ENCODE measurements at places on chromosomes 2 and 18.

DNA sequence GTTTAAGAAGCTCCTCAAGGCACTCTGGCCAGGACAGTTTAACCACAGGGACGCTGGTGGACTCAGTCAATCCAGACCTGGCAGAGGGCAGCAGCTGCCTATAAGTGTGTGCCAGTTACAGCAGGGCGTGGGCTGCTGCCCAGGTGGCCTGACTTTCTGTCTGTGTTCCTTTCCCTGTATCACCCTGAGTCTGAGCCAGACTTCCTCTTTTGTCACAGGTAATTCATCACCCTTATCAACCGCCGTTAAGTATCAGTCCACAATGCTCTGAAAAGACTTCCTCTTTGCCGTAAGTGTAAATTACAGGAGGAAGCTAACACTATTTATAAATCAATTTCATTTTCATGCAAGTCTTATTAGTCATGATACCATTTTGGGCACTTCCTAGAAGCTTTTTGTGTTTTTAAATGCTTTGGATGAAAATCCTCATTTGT is 7.0 kb downstream of the LPIN1 start:
- peak; percentile 84 for DNase-seq

- no peak for DNase-seq
Observed at GRCh38 chr2:168470320-168471162, 14.5 kb downstream of the CERS6 start.

GRCh38 chr18:74229891-74230290 is 61.9 kb downstream of the CYB5A start:
- DNase-seq, result no peak

GRCh38 chr2:140658760-140659692 is 1471.8 kb downstream of the LRP1B start:
- no peak for DNase-seq

DNA sequence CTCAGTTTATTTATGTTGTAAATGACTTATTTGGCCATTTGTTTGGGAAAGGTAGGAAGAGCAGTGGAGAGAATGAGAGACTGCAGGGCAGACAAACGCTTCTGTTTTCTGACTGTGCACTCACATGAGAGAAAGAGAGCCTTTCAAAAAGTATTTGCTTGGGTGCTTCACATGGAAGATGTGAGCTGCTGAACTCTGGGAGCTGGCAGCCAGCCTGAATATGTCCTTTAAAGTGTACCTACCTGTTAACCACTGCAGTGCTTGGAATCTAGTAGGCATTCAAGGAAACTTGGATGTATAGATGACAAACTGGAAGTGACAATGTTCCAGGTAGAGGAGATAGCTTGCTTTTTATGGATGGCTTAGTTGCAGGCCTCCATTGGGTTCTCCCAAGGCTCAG is 68.8 kb downstream of the PTPRM start:
- DNase-seq, result no peak

GRCh38 chr2:223692191-223692947 is 90.2 kb upstream of the SCG2 start:
- no peak for DNase-seq

GRCh38 chr2:240467149-240467642 is 31.7 kb downstream of the GPC1 start:
- no peak for DNase-seq

GRCh38 chr2:240981280-240981679 is 17.1 kb upstream of the SNED1 start:
- no peak for DNase-seq

- DNase-seq, result peak; percentile 16
Observed at GRCh38 chr18:45197526-45197970, 417.7 kb upstream of the SLC14A2 start.

DNA sequence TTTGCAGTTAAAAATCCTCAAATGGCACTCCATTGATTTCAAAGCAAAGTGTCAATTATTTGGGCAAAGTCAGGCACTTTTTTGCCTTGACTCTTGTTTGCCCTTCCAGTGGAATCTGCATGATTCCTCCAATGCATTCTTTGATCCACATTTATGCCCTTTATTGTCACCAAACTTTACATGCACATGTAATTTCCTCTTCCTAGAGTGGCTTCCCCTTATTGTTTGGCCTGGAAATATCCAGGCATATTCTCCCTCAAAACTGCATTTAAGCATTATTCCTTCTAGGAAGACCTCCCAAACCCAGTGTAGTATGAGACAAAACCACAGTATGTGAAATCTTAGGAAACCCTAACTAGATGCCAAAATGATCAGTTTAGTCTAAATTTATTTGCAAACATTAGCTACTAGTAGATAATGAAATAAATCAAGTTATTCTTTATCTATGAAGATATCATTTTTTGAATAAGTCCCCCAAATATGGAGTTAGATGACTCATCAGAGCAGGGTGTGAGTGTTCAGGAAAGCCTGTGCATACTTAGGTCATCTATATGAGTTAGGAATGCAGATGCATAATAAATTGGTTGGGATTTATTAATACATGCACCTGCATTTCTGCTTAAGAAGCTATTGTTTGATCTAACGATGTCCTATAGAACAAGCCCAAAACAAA is 433.3 kb upstream of the TCF4 start:
- DNase-seq, result no peak

DNA sequence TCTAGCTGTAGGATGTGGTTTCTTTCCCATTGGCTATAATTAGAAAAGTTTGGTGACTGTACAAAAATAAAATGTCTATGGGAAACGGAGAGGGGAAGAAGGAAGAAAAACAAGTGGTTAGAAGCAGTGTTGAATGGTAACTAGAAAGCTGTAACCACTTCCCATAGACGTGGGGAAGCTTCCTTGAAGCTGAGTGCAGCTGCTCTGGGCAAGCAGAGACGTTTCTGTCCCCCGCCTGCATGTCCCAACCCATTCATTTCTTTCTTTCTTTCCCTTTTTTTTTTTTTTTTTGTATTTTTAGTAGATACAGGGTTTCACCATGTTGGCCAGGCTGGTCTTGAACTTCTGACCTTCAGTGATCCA is 367.8 kb upstream of the HS6ST1 start:
- no peak for DNase-seq

DNA sequence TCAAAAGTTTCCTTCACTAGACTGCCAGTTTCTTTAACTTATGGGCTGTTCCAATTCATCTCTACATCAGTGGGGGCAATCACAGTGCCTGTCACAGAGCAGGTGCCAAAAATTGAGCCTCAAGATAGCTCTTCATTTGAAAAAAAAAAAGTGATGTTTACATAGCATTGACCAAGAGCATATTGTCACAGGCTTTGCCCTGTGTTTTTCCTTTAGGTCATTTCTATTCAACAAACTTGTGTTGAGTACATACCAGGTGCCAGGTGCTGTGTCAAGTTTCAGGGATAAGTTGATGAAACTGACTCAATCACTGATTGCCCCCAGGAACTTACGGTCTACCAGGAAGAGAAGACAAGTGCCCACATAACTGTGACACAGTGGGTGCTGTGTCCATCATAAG is 22.2 kb upstream of the NT5C1B start:
- peak; percentile 82 for DNase-seq

DNA sequence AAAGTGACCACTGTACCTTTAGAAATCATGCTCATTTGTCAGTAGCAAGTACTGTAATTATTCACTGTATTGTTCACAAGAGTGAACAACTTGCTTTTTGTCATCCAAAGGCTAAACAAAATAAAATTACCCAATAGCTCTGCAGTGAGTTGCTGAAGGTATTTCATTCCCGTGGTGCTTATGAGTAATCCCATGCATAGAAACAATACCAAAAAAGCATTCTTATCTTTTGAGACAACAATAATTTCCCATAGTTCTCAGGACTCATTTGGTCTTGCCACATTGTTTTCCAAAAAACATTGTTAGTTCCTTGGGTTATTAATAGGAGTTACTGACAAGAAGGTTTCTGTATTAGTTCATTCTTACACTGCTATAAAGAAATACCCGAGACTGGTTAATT is 503.2 kb upstream of the FAM98A start:
- no peak for DNase-seq

DNA sequence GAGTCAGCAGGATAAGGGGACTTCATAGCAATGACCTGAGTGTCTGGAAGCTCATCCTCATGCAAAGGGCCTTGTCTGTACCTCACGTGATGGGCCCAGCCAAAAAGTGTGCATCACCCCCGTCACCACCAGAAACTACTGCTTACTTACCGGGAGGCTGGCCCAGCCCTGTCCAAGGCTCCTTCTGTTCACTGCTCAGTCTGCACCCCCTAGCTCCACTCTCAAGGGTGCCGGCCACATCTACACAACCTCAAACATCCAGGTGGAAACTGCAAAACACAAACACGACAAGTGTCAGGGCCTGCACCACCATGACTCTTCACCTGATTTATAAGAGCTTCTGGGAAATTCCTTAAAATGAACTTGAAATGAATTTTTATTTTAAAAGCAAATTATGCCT is 55.1 kb downstream of the ADD2 start:
- no peak for DNase-seq

- no peak for DNase-seq
Observed at GRCh38 chr2:9077691-9078090, 74.2 kb upstream of the MBOAT2 start.

DNA sequence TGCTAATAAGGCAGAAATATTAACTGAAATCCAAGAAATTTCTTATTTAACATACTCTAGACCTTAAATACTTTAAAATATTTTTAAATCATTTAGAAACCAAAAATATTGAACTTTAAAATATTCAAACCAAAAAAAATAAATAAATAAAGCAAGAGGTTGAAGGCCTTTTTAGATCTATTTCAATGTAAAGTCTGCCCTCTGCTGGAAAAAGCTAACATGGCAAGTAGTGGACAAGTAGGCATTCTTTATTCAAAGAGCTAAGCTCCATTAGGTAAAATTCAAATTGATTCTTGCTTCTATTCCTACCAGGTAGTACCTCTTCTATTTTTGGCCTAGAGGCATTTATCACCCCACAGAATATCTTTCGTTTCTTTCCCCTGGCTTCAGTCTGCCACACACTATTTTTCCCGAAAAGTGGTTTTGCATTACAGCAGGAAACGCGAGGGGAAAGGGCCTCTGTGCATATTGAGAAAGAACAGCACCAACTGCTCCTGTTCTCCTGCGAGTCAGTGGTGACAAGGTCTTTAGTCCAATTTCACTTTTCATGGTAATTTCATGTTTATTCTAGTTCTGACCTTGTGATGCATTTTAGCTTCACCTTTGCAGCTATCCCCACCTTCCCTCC is 20.4 kb downstream of the IFIH1 start:
- DNase-seq, result no peak

DNA sequence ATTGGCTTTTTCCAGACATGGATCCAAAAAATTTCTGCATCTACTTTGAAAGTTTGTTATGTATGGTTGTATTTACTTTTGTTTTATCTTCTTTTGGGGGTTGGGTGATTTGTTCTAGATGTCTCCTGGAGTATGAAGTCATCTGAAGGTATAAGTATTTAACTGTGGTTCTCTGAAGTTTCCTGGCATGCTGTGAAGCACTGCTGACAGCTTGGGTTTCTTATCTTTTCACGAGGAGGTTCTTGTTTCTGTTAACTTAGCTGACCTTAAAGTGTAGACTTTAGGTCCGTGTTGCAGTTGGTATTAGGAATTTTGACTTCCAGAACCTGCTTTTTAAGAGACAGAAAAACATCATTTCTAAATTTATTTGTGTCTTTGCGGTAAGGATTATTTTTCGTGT is 15.9 kb downstream of the GLS start:
- DNase-seq, result no peak

DNA sequence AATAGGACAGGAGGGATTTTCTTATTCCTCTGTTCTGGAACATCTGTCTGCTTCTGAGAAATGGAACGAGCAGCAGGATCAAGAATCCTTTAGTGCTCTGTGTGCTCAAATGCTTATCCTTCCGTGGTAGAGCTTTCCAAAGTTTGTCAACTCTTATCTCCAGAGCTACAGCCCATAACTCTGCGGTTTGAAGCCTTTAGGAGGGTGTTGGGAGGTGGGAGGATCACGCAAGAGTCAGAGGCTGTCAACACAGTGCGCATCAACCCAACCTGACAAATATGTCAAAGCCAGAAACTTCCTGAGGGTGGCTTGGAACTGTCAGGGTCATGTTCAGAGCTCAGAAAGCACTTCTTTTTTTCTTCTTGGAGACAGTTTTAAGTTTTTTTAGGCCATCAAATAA is 95.9 kb downstream of the CRIM1 start:
- no peak for DNase-seq

DNA sequence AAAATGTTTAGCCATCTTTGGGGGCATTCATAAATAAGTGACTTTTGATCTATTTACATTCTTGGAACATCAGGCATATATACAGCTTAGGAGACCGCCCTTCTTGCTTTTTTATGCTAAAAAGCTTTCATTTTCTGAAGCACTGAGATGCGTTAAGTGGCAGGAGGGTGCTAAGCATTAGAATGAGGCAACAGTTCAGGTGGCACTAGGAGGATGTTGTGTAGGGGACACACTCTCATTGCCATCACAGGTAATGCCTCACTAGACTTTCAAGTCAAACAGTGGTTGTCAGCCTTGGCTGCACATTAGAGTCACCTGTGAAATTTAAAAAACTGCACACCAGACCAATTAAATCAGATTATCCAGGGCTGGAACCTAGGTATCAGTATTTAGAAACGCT is 39.1 kb downstream of the EHBP1 start:
- DNase-seq, result no peak

DNA sequence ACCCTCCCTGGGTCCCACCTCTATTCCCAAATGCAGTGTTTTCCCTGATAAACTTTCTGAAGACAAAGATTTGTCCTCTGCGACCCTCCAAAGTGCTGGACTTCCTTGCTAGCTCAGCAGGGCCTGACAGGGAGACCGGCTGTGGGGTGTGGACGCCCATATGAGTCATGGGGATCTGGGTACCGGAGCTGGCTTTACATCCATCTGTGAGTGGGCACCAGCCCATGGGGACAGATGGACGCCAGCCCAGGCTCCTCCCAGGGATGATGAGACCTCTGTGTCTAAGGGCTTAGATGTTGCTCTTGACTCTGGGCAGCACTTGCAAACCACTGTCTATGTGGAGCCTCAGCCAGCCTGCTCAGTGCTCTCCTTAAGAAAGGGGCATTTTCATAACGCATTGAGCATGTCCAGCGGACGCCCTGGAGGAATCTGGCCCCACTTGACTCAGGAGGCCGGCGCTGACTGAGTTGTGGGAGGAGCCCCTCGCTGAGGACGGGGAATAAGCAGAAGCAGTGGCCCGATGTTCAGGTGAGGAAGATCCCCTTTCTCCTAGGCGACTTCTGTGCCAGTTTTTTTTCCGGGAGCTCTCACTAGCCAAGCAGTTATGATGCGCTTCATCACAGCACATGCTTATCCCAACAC is 229.4 kb upstream of the MYT1L start:
- DNase-seq, result no peak

DNA sequence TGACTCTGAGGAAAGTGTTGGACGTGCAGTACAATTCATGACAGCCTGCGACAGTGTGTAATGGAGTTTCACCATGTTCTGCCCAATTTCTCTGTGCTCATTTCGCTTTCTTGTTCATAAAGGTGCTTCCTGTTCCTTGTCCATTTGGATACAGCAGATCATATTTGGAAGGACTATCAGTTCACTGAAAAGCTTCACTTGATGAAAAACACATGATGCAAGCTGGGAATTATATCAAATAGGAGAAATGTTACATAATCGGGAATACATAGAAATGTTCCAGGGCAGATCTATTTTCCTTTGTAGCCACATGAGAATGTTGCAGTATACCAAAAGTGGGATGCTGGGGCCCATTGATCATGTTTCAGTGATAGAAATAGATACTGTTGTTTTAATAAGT is 266.3 kb upstream of the SLC14A2 start:
- no peak for DNase-seq

- no peak for DNase-seq
Observed at GRCh38 chr18:6504605-6505497, 90.1 kb upstream of the L3MBTL4 start.

Data from NCI-H510A (cell line).